ENCODE measurements at places on chromosomes 2 and 18.
A peak's percentile ranks its signal among the peaks of the same experiment; 100 is the strongest.

GRCh38 chr2:149597668-149598326 lies 10.2 kb upstream of the MMADHC start:
- ATAC-seq = peak; percentile 77

GRCh38 chr2:185278761-185279160 lies 459.8 kb upstream of the FSIP2 start:
- no peak for ATAC-seq

DNA sequence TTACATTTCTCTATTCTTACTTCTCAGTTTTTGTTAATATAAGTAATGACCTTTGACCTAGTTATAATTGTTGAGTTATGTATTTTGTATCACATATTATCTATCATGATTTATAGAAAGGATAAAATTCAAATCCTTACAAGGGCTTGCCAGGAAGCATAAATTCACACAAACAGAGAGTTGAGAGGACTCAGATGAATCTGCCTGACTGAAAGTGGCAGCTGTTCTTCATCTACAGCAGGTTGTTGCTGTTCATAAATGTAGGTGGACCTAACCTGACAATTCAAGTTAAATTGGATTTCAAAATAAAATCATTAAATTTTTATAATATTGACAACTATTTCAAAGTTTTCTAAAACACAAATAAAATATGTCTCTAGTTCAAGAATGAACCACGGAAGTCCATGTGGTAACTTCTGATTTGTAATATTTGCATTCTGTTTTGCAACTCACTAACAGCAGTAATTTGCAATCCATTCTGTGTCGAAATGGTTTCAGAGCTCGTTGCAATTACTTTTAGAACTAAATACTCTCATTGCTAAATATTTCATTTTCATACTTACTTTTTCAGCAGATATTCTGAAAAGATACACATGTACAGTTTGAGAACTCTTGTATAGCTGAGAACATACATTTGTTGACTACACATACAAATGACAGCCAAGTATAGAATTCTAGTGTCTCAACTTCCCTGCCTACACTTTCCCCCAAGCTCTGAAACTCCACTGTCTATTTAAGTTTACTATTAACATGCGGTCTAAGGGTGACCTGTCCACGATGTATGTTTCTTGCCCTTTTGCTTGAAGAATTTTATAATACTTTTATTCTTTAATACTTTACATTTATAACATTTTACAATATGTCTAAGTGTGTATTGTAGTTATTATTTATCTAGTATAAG lies 25.7 kb downstream of the SCN7A start:
- no peak for ATAC-seq

DNA sequence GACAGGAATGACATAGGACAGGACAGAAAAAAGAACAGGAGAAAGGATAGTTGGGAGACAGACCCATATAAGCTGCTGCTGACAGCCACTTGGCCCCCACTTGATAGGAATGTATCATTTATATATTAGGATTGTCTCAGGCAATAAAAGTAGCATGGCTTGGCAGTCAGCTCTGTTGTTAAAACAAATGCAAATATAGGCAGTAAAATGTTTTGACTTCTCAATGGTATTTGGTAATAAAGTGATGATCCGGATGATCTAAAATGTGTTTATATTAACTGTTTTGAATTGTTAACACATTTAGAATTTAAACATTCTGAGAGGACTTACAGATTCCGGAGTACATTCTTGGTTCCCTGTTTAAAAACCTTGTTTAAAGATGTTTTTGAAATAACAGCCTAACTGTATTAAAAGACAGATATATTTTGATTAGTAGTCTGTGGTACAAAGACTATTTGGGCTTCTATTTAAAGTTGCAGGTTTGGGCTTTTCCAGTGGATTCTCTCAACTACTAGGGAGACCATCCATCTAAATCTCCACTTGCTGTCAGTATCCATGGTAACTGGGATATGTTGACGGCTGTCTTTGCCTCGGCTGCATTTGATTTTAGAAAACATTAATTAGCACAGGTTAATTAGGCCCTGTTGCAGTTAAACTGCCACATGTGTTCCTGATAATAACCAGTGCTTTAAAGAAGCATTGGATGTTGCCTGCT lies 147.6 kb downstream of the ESCO1 start:
- ATAC-seq = no peak

DNA sequence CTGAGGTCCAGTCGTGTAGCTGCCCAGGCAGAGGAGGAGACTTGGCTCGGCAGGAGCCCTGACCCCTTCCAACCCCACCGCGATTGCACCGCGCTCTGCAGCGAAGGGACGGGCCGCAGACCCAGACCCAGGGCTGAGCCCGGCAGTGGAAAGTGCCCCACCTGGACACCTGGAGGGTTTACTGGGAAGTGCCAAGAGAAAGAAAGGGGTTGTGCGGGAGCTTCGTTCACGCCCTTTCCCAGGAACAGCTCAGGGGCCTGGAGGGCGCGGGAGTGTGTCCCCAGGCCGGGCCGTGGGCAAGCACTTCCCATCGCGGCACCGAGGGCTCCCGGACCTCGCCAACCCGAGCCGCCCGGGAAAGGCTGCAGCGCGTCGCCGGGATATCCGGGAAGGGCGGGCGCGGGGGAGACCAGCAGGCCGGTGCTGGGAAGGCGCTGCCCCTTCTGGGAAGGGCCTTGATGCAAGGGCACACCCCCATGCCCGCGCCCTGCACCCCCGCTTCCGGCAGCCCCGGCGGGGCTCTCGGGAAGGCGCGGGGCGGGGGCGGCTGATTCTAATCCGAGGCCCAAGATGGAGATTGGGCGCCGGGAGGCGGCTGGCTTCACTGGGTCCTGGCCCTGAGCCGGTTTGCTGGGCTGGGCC lies 36.1 kb upstream of the MRPL33 start:
- peak; percentile 93 for ATAC-seq

DNA sequence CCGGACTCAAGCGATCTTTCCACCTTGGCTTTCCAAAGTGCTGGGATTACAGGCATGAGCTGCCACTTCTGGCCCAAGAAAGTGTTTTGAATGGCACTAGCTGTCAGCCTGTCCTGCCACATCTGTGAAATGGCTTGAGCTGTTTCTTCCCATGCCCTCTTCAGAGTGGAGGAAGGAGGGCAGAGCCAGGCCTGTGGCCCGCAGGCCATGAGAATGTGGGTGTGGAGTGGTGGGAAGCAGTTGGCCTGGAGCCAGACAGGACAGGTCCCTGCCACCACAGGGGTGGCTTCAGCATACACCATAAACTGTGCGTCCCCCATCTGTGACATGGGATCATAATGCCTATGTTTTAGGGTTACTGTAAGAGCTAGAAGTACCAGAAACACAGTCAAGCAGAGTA lies 6.5 kb downstream of the SLC66A3 start:
- no peak for ATAC-seq

- peak; percentile 41 for ATAC-seq
These were observed 26.6 kb downstream of the PTPN4 start for GRCh38 chr2:119786295-119786694.

GRCh38 chr2:159617646-159618045 lies 1.3 kb upstream of the BAZ2B start:
- no peak for ATAC-seq

Measured in gastroesophageal sphincter (tissue), 4 donors.